GM23248 (cell line): ENCODE measurements at places on chromosomes 4 and X.

DNA sequence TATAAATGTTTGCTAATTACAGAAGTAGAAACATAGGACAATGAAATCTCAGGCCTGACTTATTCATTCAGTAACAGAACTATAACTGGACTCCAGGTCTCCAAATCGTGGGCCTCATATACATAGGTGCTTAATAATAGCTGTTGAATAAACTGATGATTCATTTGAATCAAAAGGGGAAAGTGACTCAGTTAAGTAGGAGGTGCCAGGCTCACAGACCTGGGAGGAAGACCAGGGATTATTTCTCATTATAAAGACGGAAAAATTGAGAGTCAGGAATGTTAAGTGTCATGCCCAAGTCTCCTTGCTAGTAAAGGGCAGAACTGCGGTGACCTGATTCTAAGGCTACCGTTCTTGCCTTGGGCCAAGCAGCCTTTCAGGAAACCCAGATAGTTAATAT lies 131.5 kb downstream of the HS3ST1 start:
- DNase-seq = no peak

GRCh38 chr4:84482564-84483563 lies 16.2 kb downstream of the NKX6-1 start:
- peak; percentile 53 for DNase-seq

- no peak for DNase-seq
Observed at GRCh38 chr4:31445526-31445925, 725.4 kb downstream of the PCDH7 start.

GRCh38 chr4:132958457-132959263 lies 190.4 kb upstream of the PCDH10 start:
- no peak for DNase-seq

DNA sequence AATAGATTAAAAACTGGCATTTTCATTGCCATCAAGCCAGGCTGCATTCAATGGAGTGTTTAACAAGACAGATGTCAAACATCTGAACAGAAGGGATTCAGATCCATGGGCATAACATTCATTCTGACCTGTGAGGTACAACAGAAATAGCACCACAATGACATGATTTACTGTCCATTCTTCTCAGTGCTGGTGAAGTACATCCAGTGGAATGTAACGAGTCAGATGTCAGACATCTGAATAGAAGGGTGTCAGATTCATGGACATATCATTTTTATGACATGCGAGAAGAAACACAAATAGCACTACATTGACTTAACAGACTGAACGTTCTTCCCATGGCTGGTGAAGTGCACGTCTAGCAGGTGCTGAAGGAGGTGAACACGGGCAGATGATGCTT lies 186.4 kb downstream of the PPP4R3C start:
- no peak for DNase-seq

DNA sequence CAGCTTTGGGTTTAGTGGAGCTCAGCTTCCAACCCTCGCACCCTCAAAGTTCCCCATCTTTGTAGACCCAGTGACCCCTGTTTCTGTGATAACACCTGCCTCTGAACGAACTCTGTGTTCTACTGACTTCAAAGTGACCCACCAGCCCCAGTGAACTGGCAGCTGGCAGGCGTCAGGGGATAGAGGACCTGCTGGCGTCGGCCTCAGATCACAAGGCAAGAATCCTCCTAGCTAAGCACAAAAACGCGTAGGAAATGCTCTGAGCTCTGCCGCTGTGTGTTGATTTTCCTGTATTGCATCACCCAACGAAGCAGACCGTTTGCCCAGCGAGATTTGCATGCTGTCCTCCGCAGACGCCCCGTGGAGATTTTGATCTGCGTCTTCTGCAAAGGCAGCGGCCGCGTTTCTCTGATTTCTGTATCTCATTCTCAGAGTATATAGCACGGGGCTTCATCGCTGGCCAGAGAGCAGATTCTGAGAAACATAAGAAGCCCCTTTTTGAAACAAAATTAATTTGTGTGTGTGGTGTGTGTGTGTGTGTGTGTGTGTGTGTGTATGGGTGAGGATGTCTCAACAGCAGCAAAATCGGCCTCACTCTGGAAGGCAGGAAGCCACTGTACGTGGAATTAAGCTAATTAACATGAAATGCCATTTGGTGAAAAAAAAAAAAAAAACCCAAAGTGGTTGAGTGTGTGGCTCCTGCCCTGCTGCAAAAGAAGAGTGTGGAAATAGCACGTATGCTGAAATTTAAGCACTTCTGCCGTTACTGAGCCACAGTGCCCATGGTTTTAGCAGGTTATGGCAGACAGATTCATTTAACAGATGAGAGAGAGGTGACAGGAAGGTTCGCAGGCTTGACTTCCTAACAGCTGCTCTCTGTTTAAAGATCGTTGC lies 29.2 kb upstream of the ASMTL start:
- peak; percentile 82 for DNase-seq

GRCh38 chrX:121236040-121236439 lies 188.6 kb downstream of the GLUD2 start:
- no peak for DNase-seq

DNA sequence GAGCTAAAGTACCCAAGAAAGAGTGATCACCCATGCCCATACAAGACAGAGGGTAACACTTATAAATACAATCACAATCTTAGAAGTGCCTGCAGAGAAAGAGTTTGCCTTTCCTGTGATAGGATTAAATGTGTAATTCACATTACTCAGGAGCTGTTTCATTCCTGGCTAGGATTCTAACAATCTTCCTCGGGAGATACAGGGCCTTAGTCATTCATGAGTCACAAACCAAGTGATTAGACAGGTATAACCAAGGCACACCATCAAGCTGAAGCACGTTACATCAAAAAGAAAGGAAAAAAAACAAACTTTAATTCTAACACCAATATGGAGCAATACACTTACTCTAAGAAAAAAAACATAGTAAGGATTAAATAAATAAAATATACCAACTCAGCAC lies 14.9 kb downstream of the ABCG2 start:
- peak; percentile 55 for DNase-seq

DNA sequence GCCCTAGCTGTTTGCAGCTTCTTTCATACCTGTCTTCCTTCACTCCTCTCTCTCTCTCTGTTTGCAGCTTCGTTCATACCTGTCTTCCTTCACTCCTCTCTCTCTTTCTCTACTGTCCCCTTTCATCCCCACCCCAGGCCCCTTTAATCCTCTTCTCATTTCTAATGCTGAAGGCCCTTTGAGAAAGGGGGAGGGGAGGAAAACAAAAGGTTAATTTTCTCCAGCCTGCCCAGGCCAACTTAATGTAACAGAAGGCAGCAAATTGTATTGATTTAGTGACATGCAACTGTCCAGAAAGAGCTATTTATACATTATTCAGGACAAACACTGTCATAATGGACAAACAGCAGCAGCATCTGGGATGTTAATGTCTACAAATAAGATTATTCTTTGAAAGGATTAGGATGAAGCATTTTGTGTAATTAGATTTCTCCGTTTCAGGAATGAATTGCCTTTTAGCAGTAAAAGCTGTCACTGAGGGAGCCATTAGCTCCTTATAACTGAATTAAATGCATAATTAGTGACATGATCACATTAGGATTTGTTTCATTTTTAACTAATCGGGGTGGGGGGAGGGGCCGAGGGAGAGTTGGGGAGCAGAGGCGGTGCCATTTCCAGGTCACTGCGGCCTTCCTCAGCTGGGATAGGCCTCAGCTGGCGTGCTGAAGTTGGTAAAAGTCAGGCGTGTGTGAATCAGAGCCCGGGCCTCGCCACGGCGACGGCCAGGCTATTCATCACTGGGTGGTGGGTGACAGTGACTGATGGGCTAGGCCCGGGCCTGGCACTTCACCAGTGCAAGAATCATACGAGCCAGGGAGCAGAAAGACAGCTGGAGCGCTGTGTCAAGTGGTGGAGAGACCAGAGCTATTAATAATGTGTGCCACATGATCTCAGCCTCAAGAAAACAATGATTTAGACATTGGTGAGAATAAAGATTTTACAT lies 174.5 kb downstream of the NKX6-1 start:
- no peak for DNase-seq

- no peak for DNase-seq
Observed at GRCh38 chrX:115311601-115312001, 22.1 kb downstream of the LUZP4 start.

- no peak for DNase-seq
Observed at GRCh38 chr4:43855283-43855682, 593.3 kb downstream of the KCTD8 start.

GRCh38 chr4:146124023-146124680 lies 51.4 kb upstream of the LSM6 start:
- DNase-seq = peak; percentile 24

- peak; percentile 13 for DNase-seq
Observed at GRCh38 chrX:152897222-152898131, at the start of gene ZNF185. TSS of gene ZNF185 (plus strand) at chrX:152898067. CDS start at chrX:152914490, 16,423 bp downstream.

GRCh38 chr4:145779319-145779801 lies 99.4 kb downstream of the C4orf51 start:
- no peak for DNase-seq
